Thoracic aorta (tissue), 2 donors: ENCODE measurements at places on chromosomes 6 and 20.

DNA sequence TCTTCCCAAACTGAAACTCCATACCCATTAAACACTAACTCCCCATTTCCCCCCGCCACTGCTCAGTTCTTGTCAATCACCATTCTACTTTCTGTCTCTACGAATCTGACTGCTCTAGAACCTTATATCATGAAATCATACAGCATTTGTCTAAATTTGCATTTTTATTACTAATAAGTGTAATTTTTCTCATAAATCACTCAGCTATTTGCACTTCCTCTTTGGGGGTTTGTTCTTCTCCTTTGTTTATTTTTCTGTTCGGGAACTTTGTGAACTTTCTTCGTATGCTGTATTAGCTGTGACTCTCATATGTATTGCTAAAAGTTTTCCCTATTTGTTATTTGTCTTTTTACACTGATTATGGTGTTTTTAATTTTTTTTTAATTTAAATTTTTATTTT lies 152.2 kb downstream of the SLC16A10 start:
- no peak overlapping the region for H3K27ac ChIP-seq
- H3K4me1 ChIP-seq = no peaks in the 10 kb centered on the region
- no peak overlapping the region for H3K4me3 ChIP-seq

GRCh38 chr6:21780679-21781078 lies 187.1 kb downstream of the SOX4 start:
- H3K36me3 ChIP-seq = no peaks in the 10 kb centered on the region
- no peak for DNase-seq
- no peaks in the 10 kb centered on the region for H3K27me3 ChIP-seq

GRCh38 chr6:45514454-45515230 lies 136.9 kb upstream of the SUPT3H start:
- H3K27me3 ChIP-seq = no peaks in the 10 kb centered on the region
- no peak overlapping the region for H3K4me3 ChIP-seq
- H3K27ac ChIP-seq = no peak overlapping the region
- no peaks in the 10 kb centered on the region for H3K4me1 ChIP-seq
- H3K36me3 ChIP-seq = no peaks in the 10 kb centered on the region

- H3K27me3 ChIP-seq = no peaks in the 10 kb centered on the region
- no peak for DNase-seq
- no peaks in the 10 kb centered on the region for H3K36me3 ChIP-seq
- H3K4me1 ChIP-seq = peaks cover 10% of the 10 kb centered on the region
Measured at GRCh38 chr20:63101781-63102720, 95.3 kb upstream of the BHLHE23 start.

DNA sequence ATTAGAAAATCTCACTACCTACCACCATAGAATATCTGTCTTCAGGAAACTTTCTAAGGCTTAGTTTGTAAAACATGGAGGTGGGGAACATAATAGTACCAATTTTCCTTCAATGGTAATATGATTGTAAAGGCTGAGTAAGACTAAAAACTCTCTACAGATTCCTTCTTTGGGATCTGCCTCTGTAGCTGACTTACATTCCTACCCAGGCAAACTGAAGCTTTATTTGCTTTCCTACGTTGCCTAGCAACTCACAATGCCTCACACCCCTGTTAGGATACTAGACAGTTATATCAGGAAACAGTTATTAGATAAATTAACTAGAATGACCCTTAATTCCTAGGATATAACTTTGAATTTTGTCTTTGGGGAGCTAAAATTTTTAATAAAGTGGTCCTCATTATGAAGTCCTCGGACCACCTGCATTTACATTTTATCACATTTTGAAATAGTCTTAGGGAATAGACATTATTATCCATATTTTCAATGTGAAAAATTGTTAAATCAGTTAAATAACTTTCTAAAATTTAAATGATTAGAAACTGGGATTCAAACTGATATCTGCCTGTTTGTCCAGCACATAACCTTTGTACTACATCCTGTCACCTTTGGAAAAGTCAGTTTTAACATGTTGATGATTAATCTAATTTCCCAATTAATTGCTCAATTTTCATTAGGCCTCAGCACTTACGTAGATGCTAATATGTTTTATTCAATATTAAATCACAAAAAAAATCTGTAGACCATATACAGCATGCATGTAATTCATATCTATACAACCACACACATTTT lies 591.4 kb downstream of the RNF144B start:
- H3K27me3 ChIP-seq = no peaks in the 10 kb centered on the region
- H3K36me3 ChIP-seq = no peaks in the 10 kb centered on the region
- no peak for DNase-seq
- H3K4me1 ChIP-seq = peaks cover 9% of the 10 kb centered on the region

GRCh38 chr20:23867152-23867776 lies 12.3 kb downstream of the CST5 start:
- no peak overlapping the region for H3K4me3 ChIP-seq
- H3K4me1 ChIP-seq = no peaks in the 10 kb centered on the region
- no peaks in the 10 kb centered on the region for H3K27me3 ChIP-seq
- no peak overlapping the region for H3K27ac ChIP-seq
- H3K36me3 ChIP-seq = no peaks in the 10 kb centered on the region

DNA sequence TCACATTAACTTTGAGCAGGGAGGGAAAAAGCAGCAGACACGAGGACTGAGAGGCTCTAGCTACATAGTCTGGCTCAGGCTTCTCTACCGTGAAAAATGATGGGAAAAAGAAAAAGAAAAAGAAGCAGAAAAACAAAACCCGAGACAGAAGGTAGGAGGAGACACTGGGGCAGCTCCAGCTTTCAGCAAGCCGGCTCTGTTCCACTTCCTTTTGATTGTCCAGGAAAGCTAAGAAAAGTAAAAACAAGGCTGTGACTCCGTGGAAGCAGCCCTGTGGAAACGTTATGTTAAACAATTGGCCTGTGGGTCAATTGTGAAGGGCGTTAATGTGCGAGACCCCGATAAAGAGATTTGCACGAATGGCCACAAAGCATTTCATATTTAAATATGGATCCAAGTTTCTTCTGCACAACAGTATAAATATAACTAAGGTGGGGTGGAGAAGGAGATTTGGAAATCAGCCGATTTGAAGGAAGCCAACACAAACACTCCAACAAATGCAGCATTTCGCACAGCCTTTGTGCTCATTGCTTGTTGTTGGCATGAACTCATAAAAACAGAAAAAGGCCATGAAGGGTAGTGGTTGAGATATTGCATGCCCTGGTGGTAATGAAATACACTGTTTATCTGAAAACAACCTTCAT lies 236.9 kb upstream of the JAG1 start:
- no peak for DNase-seq
- H3K4me1 ChIP-seq = peaks cover 23% of the 10 kb centered on the region
- H3K4me3 ChIP-seq = peak overlapping the region; percentile 45
